Mammary epithelial cell (primary cell): ENCODE measurements at places on chromosomes 6 and 20.

GRCh38 chr20:18057101-18057993 lies at the start of gene OVOL2:
Gene OVOL2 (minus strand): TSS chr20:18057916. CDS start chr20:18057634, 282 bp downstream.
- peak; percentile 82 for DNase-seq

DNA sequence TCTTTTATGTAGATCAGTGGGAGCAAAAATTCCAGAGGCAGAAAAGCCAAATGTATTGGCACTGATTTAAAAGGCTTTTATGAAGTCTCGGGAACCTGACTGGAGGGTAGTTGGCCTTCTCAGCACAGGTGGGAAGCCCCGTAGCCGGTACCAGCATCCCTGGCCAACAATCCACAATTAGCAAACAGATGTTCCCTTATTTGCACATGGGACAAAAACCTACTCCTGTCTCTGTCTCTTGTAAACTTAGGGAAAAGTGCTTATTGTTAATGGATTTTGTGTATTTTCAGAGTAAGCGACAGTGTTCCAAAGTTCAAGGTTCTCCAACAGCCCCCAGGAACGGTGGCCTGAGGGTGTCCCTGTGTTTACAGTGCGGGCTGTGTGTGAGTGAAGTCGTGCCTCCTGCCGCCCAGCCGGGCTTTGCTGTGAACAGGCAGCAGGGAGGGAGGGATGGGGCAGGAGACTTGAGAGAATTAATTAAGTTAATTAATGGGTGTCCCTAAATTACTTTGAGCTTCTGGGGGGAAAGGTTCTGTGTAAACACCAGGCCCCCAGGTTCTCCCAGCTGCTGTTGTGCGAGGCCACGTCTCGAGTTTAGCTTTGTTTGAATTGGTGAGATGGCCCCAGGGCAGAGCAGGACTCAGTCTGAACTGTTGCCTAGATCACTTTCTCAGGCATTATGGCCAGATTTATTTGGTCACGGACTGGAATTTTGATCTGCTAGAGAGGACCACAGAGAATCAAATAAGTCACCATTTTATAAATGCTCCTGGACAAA lies 3.9 kb downstream of the SYNJ2 start:
- DNase-seq = no peak

DNA sequence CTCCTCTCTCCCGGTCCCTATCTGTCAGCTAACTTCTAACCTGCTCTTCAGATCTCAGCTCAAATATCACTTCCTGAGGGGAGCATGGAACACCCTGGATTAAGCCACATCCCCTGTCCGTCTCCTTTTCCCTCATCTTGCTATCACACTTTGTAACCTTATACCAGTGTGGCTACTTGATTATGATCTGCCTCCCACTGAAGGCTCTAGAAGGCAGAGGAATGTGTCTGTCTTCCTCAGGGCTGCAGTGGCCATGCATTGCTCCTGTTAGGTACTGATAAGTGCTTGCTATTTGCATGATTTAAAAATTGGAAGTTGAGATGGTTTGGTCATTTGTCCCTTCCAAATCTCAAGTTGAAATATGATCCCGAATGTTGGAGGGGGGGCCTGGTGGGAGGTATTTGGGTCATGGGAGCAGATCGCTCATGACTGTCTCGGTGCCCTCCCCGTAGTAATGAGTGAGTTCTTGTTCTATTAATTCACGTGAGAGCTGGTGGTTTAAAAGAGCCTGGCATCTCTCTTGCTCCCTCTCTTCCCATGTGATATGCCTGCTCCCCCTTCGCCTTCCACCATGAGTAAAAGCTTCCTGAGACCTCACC lies 71.4 kb downstream of the PLCB4 start:
- no peak for DNase-seq

GRCh38 chr6:90351696-90352095 lies 55.1 kb upstream of the BACH2 start:
- no peak for DNase-seq

DNA sequence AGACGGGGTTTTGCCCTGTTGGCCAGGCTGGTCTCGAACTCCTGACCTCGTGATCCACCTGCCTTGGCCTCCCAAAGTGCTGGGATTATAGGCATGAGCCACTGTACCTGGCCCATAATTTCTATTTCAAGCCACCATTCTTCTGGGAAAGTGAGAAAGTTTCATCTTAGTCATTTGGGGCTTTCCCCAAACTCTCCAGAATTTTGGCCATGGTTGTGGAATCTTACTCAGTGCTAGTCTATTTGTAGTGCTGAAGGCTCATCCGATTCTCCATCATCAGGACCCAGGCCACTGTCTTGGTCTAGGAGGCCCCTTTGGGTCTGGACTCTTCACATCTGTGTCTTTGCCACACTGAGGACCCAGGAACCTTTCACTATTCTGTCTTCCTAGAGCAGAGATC lies 164.9 kb downstream of the EYA2 start:
- peak; percentile 56 for DNase-seq

DNA sequence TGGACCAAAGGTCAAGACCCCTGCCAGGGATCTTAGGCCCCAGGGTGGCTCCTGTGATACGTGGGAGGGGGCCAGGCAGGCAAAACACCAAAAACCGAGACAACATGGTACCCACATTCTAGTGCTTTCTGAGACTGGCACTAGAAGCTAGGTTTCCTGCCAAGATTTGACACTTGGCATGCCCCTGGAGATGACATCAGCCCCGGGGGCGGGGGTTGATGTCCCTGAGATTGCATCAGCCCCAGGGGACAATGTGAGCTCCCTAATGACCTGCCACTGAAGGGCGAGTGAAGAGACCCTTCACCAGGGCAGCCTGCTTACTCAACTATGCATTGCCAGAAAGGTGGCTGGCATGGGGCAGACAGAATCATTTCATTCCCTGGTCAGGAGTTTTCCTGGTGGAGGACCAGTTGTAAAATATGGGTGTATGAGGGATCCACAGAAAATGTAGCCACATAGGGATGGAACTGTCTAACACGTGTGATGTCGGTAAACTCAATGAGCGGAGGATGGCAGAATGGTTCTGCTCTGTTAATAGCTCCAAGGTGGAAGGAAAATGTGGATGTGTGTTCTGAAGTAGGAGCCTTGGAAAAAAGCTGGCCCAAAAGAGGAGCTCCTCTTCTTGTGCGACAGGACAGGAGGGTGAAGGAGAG lies 219.7 kb downstream of the UNC5CL start:
- DNase-seq = no peak
